ENCODE measurements at places on chromosomes 13 and 19. TPM values are rescaled to one million over a fixed set of nuclear protein-coding genes. Genes with fewer than 3 reads are reported as not detected.

DNA sequence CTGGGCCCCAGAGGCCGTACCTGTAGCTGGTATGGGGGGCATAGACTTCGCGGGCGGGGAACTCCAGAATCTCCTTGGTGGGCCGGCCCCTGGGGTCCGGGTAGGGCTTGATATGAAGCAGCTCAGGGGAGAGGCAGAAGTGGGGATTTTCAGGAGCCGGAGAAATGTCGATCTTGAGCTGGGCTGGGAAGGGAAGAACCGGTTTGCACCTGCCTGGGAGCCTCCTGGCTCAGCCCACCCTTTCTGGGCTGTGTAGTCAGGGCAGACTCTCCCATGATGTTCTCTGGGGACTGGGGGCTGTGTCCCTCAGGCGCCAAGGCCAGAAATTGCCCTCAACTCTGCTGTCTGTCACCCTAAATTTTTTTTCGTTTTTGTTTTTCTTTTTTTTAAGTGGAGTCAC lies 2.6 kb downstream of the ANGPTL8 start:
- H3K36me3 ChIP-seq = no peaks in the 10 kb centered on the region
- no peak overlapping the region for H3K27ac ChIP-seq
- DNase-seq = no peak
- H3K4me1 ChIP-seq = peaks cover 4% of the 10 kb centered on the region

DNA sequence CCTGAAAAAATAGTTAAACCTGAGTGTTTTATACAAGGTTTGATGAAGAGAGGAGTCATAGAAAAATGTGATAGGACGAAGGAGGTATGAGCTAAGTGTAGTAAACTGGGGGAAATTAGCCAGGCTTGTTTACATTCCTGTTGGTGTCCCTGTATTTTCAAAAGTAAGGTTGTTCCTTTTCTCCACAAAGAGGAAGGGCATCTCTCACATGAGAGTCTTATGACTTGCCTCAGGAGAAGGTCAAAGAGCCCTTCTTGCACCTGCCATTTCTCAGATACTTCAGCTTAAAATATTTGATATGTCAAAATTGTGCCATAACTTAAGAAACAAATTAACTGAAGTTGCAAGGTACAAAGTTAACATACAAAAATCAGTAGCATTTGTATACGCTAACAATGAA lies 3.6 kb upstream of the N4BP2L2 start:
- H3K4me3 ChIP-seq = no peak overlapping the region
- DNase-seq = no peak
- H3K36me3 ChIP-seq = no peaks in the 10 kb centered on the region
- H3K4me1 ChIP-seq = peaks cover 25% of the 10 kb centered on the region
- no peaks in the 10 kb centered on the region for H3K27me3 ChIP-seq
- H3K27ac ChIP-seq = no peak overlapping the region

GRCh38 chr13:107144432-107144831 lies 576.5 kb upstream of the ARGLU1 start:
- H3K4me3 ChIP-seq = no peak overlapping the region
- no peaks in the 10 kb centered on the region for H3K27me3 ChIP-seq
- H3K4me1 ChIP-seq = no peaks in the 10 kb centered on the region
- no peak overlapping the region for H3K27ac ChIP-seq

GRCh38 chr19:30227012-30227621 lies 145.1 kb upstream of the ZNF536 start:
- H3K4me3 ChIP-seq = no peak overlapping the region
- peaks cover 29% of the 10 kb centered on the region for H3K4me1 ChIP-seq
- peaks cover 59% of the 10 kb centered on the region for H3K27me3 ChIP-seq
- H3K27ac ChIP-seq = no peak overlapping the region

- no peak overlapping the region for H3K27ac ChIP-seq
- H3K4me1 ChIP-seq = no peaks in the 10 kb centered on the region
- H3K4me3 ChIP-seq = no peak overlapping the region
- no peak for DNase-seq
- no peaks in the 10 kb centered on the region for H3K36me3 ChIP-seq
Measured at GRCh38 chr19:33767898-33768413, 28.7 kb upstream of the KCTD15 start.

- no peak overlapping the region for H3K27ac ChIP-seq
- H3K4me1 ChIP-seq = peaks cover 5% of the 10 kb centered on the region
- no peak for DNase-seq
- no peaks in the 10 kb centered on the region for H3K36me3 ChIP-seq
- H3K4me3 ChIP-seq = no peak overlapping the region
- H3K27me3 ChIP-seq = no peaks in the 10 kb centered on the region
Measured at GRCh38 chr13:31945202-31945961, 86.2 kb upstream of the FRY start.

DNA sequence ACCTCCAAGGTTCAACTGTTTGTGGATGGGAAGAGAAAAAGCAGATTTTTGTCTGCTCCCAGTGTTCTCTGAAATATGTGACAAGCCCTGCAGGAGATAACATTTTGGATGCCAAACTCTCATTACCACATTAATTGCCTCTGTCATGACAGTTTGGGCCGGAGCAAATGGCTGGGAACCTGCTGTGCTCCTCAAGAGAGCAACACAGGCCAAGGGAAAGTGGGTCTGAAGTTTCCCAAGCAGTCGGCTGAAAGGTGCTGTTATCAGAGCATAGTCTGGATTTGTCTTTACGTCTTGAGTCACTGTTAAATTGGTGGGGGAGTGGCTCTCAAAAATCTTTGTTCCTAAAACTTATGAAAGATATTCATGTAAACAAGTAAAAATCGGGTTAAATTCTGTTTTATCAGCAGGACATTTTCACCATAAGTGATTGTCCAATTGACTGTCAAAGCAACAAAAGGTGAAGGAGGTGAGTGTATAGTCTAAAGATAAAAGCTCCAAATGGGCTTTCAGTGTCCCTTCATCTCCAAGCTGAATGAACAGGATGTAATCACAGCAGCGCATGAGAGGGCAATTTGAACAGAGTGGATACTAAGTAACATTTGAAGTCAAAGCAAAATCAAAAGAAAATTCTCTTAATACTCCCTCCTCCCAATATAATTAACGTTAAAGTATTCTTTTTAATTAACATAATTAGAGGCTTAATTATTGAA lies 844.8 kb downstream of the PCDH17 start:
- H3K27me3 ChIP-seq = no peaks in the 10 kb centered on the region
- no peaks in the 10 kb centered on the region for H3K36me3 ChIP-seq
- H3K4me1 ChIP-seq = no peaks in the 10 kb centered on the region
- H3K27ac ChIP-seq = no peak overlapping the region
- no peak overlapping the region for H3K4me3 ChIP-seq

DNA sequence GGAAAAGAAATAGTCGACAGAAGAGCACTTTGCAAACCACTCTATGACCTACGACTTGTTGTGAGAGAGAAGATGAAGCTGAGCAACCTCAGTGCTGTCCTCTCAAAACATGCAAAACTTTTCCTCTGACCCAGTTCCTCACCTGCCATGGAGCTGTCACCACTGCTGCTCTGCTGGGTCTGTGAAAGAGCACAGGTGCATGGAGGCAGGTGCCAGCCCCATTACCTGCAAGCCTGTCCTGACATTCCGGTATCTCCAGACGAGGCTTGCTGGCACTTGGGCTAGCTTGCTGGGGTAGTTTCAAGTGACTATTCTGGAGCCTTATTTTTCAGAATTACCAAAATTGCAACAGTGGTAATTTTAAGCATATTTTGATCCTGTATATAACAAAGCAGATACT lies 49.5 kb upstream of the RFXAP start:
- H3K27ac ChIP-seq = no peak overlapping the region
- no peak overlapping the region for H3K4me3 ChIP-seq
- no peaks in the 10 kb centered on the region for H3K4me1 ChIP-seq
- H3K27me3 ChIP-seq = peaks cover 2% of the 10 kb centered on the region
- H3K36me3 ChIP-seq = no peaks in the 10 kb centered on the region

DNA sequence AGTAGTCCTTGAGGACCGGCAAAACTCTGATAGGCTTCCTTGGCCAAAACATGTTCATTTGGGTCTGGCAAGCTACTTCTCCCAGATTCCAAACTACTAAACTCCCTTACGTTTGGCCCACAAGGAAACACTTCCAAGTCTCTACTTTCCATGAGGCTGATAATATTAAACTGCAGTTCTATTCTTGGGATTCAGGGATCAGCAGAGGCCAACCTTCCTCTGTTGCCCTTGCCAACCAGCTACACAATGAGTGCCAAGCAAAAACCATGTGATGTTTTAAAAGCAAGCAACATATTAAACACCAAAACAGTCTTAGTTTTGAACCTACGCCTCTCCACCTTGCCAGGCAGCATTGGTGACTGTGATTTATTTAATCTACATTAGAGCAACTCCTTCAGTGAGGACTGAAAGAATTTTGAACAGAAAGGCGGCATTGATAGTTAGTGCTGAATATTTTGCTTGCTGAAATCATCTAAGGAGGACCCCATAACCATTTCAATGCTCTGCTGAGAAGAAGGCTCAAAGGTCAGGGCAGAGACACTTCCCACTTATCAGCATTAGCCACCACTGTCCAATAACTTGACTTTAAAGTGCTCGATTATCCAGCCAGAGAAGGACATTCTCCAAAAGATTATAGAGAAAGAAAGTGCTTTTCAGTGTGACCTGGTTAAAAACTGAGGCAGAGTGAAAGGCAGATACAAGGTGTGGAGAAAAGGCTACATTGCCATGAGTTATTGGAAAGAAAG lies 287.1 kb downstream of the TBC1D4 start:
- H3K36me3 ChIP-seq = no peaks in the 10 kb centered on the region
- no peaks in the 10 kb centered on the region for H3K4me1 ChIP-seq
- H3K27me3 ChIP-seq = no peaks in the 10 kb centered on the region
- DNase-seq = no peak

GRCh38 chr19:16860118-16860517 lies 28.7 kb upstream of the F2RL3 start:
- H3K27me3 ChIP-seq = no peaks in the 10 kb centered on the region
- no peak for DNase-seq
- H3K4me3 ChIP-seq = no peak overlapping the region
- no peak overlapping the region for H3K27ac ChIP-seq
- peaks cover 9% of the 10 kb centered on the region for H3K4me1 ChIP-seq

- peaks cover 3% of the 10 kb centered on the region for H3K36me3 ChIP-seq
- H3K27me3 ChIP-seq = no peaks in the 10 kb centered on the region
- H3K4me3 ChIP-seq = peak within 1 kb of the TSS; percentile 89
- peak; percentile 94 for DNase-seq
- peak within 1 kb of the TSS; percentile 91 for H3K27ac ChIP-seq
Measured at GRCh38 chr13:46181840-46182490, at the start of gene LCP1. Gene LCP1 (minus strand): TSS chr13:46182177. CDS start chr13:46159662, 22,515 bp downstream.

- no peak overlapping the region for H3K27ac ChIP-seq
- H3K36me3 ChIP-seq = no peaks in the 10 kb centered on the region
- H3K4me1 ChIP-seq = no peaks in the 10 kb centered on the region
- no peaks in the 10 kb centered on the region for H3K27me3 ChIP-seq
Measured at GRCh38 chr13:48888613-48889012, 87.1 kb upstream of the FNDC3A start.

- no peak overlapping the region for H3K4me3 ChIP-seq
- no peak overlapping the region for H3K27ac ChIP-seq
- H3K36me3 ChIP-seq = peaks cover 4% of the 10 kb centered on the region
- no peaks in the 10 kb centered on the region for H3K27me3 ChIP-seq
Measured at GRCh38 chr13:110902370-110902769, 12.5 kb downstream of the ANKRD10 start.

GRCh38 chr19:3434630-3435553 lies 45.4 kb downstream of the SMIM24 start:
- H3K27ac ChIP-seq = peak overlapping the region; percentile 96
- DNase-seq = peak; percentile 99
- peak overlapping the region; percentile 79 for H3K4me3 ChIP-seq
- H3K27me3 ChIP-seq = no peaks in the 10 kb centered on the region
- H3K36me3 ChIP-seq = no peaks in the 10 kb centered on the region
- H3K4me1 ChIP-seq = peaks cover 15% of the 10 kb centered on the region

GRCh38 chr13:95360052-95360451 lies 58.8 kb upstream of the ABCC4 start:
- no peaks in the 10 kb centered on the region for H3K27me3 ChIP-seq
- H3K4me1 ChIP-seq = no peaks in the 10 kb centered on the region
- H3K27ac ChIP-seq = no peak overlapping the region
- H3K4me3 ChIP-seq = no peak overlapping the region
- no peaks in the 10 kb centered on the region for H3K36me3 ChIP-seq

GRCh38 chr13:40352380-40352778 lies 314.1 kb downstream of the FOXO1 start:
- no peak overlapping the region for H3K27ac ChIP-seq
- H3K36me3 ChIP-seq = no peaks in the 10 kb centered on the region
- no peaks in the 10 kb centered on the region for H3K27me3 ChIP-seq
- no peaks in the 10 kb centered on the region for H3K4me1 ChIP-seq
- no peak for DNase-seq
- no peak overlapping the region for H3K4me3 ChIP-seq

DNA sequence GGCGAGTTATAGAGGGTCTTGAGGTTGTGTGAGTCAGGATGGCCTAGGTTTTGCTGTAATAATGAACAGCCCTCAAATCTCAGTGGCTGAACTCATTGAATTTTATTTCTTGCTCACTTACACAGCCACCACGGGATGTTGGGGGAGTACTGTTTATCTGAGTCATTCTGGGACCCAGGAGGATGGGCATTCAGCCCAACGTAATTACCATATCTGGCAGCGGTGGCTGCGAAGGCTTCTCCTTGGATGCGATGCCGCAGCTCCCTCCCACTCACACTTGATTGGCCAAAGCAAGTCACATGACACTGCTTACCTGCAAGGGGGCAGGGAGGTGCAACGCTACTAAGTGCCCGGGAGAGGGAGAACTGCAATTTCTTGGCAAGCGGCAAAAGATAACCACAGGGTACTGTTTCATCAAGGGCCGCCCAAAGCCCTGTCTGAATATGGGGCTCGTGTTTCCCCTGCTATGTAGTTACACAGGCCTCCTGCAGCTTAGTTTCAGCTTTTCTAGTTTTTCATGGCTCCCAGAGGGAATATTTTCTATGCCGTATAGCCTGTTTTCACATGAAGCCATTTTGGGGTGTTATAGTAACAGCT lies 19.9 kb downstream of the ZSWIM9 start:
- peak; percentile 53 for DNase-seq
- peaks cover 17% of the 10 kb centered on the region for H3K4me1 ChIP-seq
- H3K36me3 ChIP-seq = no peaks in the 10 kb centered on the region
- no peaks in the 10 kb centered on the region for H3K27me3 ChIP-seq

- peak overlapping the region; percentile 33 for H3K27ac ChIP-seq
- peak; percentile 89 for DNase-seq
- H3K36me3 ChIP-seq = no peaks in the 10 kb centered on the region
- peaks cover 24% of the 10 kb centered on the region for H3K4me1 ChIP-seq
Measured at GRCh38 chr19:3360421-3361383, 5.7 kb upstream of the NFIC start.

SELENOV gene
- not detected for polyA plus RNA-seq

MCEMP1 gene
- 1.6 TPM for polyA plus RNA-seq

KRTDAP gene
- not detected for polyA plus RNA-seq

ZNF578 gene
- 1.9 TPM for polyA plus RNA-seq

PGLYRP2 gene
- polyA plus RNA-seq = not detected

RYR1 gene
- polyA plus RNA-seq = 0.43 TPM

All from B cell (primary cell).